ENCODE measurements at places on chromosomes 1 and 21. TPM values are rescaled to one million over a fixed set of nuclear protein-coding genes. Genes with fewer than 3 reads are reported as not detected.
A peak's percentile ranks its signal among the peaks of the same experiment; 100 is the strongest.

DNA sequence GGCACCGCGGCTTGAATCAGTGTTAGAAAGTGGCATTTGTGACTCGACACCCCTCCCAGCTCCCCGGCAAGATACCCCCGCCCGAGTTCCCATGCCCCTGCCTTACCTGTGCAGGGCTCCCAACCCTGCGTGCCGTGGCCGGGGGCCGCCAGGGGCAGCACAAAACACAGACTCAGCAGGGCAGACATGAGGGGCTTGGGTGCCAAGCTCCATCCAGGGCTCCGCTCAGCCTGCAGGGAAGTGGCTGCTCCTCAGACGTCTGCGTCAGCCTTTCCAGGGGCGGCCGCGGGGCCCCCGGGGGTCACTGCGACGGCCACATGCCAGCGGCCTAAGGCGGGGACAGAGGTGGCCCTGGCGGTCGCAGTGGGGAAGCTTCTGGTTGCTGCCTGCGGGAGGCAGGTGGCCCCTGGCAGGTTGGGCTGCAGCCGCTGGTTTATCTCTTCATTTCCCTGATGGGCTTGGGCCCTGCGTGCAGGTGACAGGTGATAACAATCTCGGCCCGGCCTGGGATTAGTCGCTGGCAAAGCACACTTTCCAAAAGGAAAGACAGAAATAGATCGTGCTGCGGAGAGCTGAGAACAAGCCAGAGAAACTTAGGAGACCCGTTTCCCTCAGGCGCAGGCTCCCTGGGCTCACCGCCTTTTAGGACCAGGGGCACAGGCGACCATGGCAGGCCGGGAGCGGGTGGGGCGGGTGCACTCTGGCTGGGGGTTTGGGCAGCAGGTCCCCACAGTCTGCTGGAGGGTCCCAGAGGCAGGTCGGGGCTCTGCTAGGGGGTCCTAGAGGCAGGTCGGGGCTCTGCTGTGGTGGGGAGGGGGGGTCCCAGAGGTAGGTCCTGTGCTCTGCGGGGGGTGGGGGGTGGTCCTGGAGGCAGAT, at the start of gene TSPEAR:
Gene TSPEAR, minus strand, starts transcription at position 246 of the 876 bp plus-strand sequence. Its CDS starts 58 bp downstream, at position 188.
- no peak for DNase-seq

- DNase-seq: no peak
These were observed 42.0 kb upstream of the CLSTN1 start for GRCh38 chr1:9865724-9866123.

GRCh38 chr1:96748078-96748477, 26.5 kb downstream of the PTBP2 start:
- no peak for DNase-seq

DNA sequence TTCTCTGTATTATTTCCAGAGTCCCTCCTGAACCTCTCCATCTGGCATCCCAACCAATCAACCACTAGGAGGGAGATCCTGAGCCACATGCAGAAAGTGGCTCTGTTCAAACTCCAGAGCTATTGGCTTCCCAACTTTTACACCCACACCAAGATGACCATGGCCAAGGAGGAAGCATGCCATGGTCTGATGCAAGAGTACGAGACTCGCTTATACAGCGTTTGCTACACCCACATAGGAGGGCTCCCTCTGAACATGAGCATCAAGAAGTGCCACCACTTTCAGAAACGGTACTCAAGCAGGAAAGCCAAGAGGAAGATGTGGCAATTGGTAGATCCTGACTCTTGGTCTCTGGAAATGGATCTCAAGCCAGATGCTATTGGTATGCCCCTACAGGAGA, 23.6 kb downstream of the RGSL1 start:
- DNase-seq: no peak

DNA sequence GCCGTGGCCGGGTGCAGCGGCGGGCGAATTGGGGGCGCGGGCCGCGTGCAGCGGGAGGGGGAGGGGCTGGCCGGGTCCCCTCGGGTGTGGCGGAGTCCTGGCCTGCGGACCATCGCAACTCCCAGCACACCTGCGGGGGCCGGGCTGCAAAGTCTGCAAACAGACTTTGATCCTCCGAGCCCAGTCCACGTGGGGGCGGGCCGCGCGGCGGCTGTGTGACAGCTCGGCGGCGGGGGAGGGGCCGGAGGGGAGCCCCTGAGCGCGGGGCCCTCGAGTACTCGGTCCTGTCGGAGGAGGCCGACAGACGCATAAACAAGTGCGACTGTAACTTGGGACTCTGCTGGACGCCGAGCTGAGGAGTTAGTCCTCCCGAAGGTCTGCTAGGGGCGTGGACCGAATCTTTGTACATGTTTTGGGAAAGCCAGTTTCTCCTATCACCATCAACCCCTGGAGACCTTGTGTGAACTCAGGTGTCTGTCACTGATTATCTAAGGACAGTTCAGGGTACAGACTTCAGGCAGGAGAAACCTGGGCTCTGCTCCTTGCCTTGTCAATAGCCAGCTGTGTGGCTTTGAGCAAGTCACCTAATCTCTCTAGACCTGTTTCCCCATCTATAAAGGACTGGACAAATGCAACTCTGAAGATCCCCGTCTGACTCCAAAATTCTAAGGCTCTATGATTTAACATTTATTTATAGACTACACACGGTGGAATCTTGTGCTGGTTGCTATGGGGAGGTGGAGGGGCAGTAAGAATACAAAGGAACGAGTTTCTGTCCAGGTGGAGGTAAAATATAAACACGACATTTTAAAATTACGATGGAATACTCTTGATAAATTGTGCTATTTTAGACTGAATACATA, 710 bp upstream of the SLC30A1 start:
- peak; percentile 95 for DNase-seq

DNA sequence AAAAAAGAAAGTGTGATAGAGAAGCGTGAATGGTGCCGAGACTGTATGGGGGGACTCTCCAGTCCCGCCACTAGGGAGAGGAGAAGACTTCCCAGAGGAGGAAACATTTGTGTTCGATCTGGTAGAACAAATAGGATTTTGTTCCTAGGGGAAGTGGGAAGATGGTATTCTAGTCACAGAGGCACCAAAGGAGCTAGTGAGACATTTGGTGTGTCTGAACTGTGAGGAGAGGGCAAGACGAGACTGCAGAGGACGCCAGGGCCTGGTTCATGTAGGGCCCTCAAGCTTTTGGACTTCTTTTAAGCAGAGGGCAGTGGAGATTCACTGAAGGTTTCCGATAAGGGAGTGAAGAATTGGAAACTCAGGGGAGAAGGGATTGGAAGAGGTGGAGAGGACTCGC, 2.9 kb downstream of the BTBD19 start:
- no peak for DNase-seq

The RNPC3 gene
- total RNA-seq: 30.3 TPM

GRCh38 chr1:184860535-184860934, 105.9 kb upstream of the EDEM3 start:
- DNase-seq: no peak

- DNase-seq: no peak
These were observed 112.6 kb downstream of the PAX7 start for GRCh38 chr1:18743233-18743632.

The AK5 gene
- total RNA-seq: 1.7 TPM

The HRNR gene
- total RNA-seq: not detected

The SLC19A1 gene
- 10.0 TPM for total RNA-seq

DNA sequence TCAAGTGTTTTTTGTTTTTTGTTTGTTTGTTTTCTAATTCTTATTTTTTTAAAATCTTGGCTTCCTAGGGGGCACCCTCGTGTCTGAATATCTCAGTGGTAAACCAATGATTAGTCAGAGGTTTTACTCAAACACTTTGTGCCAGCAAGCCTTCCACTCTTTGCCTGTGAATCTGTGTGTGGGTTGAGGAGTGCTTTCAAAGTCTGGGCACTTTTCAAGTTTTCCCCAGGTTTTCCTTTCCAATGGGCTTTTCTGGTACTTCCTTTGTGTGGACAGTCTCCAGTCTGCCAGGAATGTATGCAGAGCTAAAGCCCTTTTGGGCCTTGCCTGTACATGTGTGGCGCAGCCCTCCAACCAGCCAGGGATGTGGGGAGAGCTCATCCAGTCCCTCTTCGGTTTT, 9.7 kb upstream of the PPIE start:
- DNase-seq: peak; percentile 47
